ENCODE measurements at places on chromosomes 1 and 21. TPM values are rescaled to one million over a fixed set of nuclear protein-coding genes. Genes with fewer than 3 reads are reported as not detected.

DNA sequence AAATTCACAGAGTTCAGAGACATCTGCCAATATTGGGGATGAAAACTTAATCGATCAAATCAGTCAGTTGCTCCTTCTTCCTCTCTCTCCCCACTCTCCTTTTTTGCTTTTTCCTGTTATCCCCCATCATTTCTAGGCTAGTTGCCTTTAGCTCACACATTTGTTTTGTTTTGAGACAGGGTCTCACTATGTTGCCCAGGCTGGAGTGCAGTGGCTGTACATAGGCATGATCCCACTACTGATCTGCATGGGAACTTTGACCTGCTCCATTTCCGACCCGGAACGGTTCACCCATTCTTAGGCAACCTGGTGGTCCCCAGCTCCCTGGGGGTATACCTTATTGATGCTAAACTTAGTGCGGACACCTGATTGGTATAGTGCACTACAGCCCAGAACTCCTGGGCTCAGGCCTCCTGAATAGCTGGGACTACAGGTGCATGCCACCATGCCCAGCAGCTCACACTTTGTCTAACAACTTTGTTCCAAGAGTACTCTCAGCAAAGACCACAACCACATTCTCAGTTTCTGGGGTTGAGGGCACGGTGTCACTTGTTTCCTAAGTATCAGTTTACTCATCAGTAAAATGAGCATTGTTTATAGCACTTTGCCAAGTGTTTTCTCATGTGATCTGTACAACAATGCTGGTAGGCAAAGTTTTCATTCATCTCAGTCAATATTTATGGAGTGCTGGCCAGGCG, 6.7 kb upstream of the ELOA start:
- DNase-seq = no peak

DNA sequence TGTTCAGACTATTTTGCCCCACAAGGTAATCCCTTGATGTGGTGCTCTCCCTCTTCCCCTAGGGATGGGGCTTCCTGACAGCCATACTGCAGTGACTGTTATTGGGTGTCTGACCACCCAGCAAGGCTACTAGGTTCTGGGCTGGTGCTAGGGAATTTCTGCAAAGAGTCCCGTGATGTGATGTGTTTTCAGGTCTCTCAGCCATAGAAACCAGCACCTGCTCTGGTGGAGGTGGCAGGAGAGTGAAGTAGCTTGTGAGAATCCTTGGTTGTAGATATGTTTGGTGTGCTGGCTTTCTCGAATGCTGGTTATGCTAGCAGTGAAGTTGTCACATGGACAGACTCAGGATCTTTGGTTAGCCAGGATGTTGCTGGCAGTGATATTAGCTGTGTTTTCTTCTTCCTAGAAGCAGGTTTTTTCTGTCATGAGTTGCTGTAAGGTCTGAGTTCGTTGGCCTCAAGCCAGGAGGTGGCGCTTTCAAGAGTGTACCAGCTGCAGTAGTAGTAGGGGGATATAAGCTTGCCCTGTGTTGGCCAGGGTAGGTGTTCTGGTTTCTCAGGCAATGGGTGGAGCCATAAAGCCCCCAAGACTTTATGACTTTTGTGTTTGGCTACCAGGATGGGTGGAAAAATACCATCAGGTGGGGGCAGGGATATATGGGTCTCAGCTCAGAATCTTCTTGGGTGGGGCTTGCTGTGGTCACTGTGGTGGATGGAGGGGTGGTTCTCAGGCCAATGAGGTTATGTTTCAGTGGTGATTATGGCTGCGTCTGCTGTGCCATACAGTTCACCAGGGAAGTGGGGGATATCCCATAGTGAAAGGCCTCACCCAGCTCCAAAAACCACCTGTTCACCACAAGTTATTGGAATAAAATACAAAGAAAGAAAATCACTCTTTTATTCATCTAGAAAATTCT, 1112.3 kb downstream of the KCNT2 start:
- no peak for DNase-seq

The TRIM62 gene
- 1.7 TPM for total RNA-seq

- DNase-seq = no peak
These were observed at the start of gene LCE1F for GRCh38 chr1:152774875-152775274. TSS of gene LCE1F (plus strand) at chr1:152775140. CDS start at chr1:152776372, 1,232 bp downstream.

DNA sequence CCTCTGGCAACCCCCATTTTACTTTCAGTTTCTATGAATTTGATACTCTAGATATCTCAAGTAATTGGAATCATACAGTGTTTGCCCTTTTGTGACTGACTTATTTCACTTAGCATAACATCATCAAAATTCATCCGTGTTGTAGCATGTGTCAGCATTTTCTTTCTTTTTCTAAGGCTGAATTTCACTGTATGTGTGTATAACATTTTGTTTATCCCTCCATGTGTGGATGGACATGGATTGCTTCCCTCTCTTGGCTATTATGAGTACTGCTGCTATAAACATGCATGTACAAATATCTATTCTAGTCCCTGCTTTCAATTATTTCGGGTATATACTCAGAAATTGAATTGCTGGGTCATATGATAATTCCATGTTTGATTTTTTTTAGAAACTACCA, 97.3 kb downstream of the MAP3K21 start:
- no peak for DNase-seq

DNA sequence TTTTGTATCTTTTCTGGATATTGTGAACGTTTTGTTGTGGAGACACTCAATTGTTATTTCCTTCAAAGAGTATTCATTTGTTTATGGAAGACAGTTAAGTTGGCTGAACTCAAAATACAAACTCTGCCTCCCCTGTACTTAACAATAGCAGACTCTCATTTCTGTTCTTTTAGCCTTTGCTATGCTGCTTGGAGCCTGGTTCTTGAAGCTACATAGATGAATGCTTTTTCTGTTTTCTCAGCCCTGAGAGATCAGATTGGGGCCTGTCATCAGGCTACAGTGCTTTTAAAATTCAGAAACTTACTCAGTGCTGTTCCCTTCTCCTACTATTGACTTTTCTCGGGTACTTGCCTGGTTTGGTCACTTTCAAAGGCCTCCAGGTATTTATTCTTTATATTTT, 215.7 kb upstream of the LYPLAL1 start:
- DNase-seq = no peak

The B4GALT3 gene
- 17.5 TPM for total RNA-seq

GRCh38 chr1:168991667-168992475, 114.6 kb upstream of the ATP1B1 start:
- DNase-seq = no peak

Data from dermis microvascular lymphatic vessel endothelial cell (primary cell).